ENCODE measurements at places on chromosomes 5 and 9. TPM values are rescaled to one million over a fixed set of nuclear protein-coding genes. Genes with fewer than 3 reads are reported as not detected.

The LRRC19 gene
- not detected for total RNA-seq

The EMB gene
- 15.9 TPM for total RNA-seq

The ECSCR gene
- 3.4 TPM for total RNA-seq

The GRIN3A gene
- total RNA-seq, result not detected
